Naive thymus-derived CD8-positive, alpha-beta T cell (primary cell): ENCODE measurements at places on chromosomes 7 and 10. TPM values are rescaled to one million over a fixed set of nuclear protein-coding genes. Genes with fewer than 3 reads are reported as not detected.

- DNase-seq: no peak
Measured at GRCh38 chr7:121419201-121420148, 23.4 kb upstream of the FAM3C start.

DNA sequence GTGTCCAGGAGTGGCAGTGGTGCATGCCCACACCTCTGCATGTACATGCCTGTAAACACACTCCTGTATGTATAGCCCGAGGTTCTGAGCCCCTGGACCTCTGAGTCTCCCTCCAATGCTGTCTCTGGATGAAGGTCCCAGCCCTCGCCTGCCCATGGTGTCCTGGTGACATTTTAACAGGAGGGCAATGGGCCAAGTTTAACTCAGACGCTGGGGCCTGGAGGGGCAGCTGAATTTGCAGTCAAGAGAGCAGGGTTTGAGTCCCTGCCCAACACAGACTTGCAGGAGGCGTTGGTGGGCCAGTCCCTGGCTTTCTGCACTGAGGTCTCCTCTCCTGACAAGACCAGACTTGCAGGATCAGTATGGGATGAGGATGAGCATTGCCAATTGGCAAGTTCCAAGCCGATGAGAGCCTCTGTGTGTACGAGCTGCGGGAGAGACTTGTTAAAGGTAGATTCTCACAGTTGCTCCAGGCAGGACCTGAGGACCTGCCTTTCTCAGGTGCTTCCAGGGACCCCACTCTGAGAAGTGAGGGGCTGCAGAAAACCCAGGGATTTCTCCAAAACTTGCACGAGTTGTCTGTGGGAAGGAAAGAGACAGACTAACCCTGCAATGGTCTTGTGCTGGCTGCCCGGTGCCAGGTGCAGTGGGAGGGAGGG, 141.9 kb downstream of the ELFN1 start:
- no peak for DNase-seq

DNA sequence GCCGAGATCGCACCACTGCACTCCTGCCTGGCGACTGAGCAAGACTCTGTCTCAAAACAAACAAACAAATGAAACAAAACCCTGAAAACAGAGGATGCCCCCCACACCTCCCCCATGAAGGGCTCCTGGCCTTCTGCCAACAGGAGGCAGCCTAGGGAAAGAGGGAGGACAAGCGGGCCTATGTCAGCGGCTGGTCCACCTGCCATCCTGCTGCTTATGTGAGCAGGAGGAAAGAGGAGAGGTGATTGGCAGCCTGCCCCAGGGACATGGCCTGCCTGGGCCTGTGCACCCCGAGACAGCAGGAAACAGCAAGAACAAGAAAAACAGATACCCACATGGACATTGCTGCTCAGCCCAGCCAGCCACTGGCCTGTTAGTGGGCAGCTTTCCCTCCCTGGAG, 9.1 kb upstream of the ZNF316 start:
- DNase-seq: no peak

- no peak for DNase-seq
Measured at GRCh38 chr7:134954197-134955082, 31.9 kb upstream of the AGBL3 start.

GRCh38 chr7:95534796-95535195, 49.1 kb downstream of the ASB4 start:
- DNase-seq: no peak

DNA sequence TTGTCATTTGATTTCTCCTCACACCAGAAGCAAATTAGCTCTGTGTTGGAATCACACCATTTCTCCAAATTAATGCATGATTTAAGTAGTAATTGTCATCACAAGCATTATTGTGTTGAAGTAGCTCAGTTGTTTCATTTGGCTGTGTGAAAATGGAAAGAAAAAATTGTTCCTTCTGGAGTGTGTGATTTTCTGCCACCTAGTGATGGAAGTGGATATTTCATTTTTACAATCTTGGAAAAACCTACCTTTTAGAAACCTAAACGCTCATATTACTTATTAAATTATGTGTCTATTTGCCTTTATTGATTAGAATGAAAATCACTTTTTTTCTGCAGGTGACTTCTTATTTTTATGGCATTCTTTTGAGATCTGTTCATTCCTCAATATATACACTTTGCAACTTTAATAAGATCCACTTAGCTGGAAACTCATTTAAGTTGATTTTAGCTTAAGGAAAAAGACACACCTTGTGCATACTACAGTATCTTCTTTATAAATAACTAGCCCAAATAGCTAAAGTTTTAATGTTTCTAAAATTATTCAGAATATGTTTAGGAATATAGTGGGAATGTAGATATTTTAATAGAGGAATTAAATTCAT, 50.0 kb downstream of the SRI start:
- no peak for DNase-seq

- DNase-seq: no peak
Measured at GRCh38 chr7:132080467-132080866, 495.8 kb downstream of the PLXNA4 start.

DNA sequence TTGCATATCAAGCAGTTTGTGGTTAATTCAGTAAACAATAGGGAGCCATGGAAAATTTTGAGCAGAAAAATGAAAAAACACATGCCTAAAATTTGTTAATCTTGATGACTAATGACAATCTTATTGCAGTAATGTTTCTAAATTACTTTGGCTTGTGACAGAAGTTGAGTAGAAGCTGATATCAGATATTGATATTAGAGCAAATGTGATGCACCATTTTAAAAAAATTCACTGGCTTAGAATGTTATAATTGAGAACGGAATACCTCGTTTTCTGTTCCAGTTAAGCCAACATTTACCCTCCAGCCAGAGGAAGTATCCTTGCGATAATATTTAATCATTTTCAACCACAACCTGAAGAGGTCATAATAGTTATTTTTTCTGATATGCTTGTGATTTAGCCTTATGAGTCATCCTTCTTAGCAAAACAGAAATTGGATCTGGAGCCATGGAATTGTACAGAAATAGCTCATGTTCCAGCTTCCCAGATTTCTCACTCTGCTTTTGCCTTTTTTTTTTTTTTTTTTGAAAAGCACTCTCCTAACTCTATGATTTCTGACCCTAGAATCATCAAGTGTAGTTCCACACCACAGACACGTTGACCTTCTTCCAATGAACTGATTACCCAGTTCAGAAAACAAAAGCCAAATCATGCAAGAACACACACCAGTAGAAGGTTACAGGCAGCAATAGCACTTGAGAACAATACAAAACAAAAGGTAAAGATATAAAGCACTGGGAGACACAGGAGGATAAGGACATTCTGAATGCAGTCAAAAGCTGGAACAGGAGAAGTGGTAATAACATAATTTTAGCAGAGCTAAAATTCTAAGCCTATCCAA, 96.8 kb upstream of the PHYHIPL start:
- no peak for DNase-seq

GRCh38 chr10:125859128-125859817, 21.8 kb downstream of the DHX32 start:
- DNase-seq: no peak

Gene ATG9B
- polyA plus RNA-seq: 24.7 TPM

Gene SKAP2
- 11.5 TPM for polyA plus RNA-seq

Gene CBLL1
- 44.8 TPM for polyA plus RNA-seq

Gene NODAL
- not detected for polyA plus RNA-seq

Gene FAM24B
- polyA plus RNA-seq: 3.5 TPM
